Stimulated activated CD8-positive, alpha-beta memory T cell treated with anti-CD3 and anti-CD28 coated beads, Interleukin-4, amount 100 ng/mL, for 4 hours (primary cell): ENCODE measurements at places on chromosomes 13 and 19.

DNA sequence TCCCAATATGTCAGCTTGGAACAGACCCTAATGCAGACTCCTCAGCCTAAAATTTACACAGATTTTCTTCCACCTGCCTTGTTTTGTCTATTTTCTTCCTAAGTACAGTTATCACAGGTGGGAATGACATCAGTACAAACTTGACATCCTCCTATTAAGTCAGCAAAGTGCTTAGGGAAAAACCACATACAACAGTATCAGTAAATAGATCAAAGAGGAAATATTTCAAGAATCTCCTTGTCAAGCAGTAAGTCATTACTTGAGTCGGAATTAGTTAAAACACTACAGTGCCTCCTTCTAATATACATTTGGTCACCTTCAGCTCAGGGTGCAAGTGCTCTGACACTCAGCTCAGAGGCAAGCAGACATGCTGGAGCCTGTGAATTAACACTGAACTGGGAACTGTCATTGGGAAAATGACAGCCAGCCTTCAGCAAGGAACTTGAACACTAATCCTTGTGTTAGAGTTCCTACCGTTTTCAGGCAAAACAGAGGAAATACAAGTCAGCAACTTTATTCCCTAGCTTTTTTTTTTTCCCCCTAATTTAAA, 394.3 kb upstream of the HTR2A start:
- no peak for DNase-seq

DNA sequence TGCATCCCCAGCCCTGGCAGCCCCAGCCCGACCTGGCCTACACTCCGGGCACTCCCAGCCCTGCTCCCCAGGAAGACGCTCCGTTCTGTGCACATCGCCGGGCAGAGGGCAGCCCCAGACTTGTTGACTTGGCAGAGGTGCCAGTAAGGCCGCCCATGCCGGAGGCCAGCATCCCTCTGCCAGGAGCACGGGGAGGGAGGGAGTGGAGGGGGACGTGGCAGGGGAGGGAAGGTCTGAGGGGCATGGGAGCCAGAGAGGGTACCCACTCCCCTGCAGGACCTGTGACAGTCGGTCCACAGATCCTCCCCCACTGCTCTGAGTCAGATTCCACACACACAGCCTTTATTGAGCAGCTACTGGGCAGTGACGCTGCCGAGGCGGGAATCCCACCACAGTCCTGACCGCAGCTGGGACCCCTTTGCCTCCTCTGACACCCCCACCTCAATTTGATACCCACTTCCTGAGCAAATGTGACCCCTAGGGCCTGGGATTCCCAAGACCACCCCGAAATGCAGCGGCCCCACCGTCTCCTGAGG, 1.9 kb upstream of the NKPD1 start:
- no peak for DNase-seq

DNA sequence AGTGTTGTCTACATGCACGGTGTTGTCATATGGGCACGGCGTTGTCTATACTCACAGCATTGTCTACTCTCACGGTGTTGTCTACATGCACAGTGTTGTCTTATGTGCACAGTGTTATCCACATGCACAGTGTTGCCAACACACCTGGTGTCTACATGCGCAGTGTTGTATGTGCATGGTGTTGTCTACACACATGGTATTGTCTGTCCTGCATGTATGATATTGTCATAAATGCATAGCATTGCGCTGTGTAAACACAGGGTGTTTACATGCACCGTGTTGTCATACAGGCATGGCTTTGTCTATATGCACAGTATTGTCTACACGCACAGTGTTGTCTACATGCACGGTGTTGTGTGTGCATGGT, 6.8 kb downstream of the ADPRHL1 start:
- no peak for DNase-seq

- no peak for DNase-seq
These were observed 44.2 kb downstream of the CHST8 start for GRCh38 chr19:33665776-33666595.
